ENCODE measurements at places on chromosomes 1 and 21.
A peak's percentile ranks its signal among the peaks of the same experiment; 100 is the strongest.

GRCh38 chr1:62352387-62352786 is 33.2 kb upstream of the KANK4 start:
- no peak for DNase-seq

- no peak for DNase-seq
Observed at GRCh38 chr1:195941314-195941713, 666.9 kb downstream of the KCNT2 start.

DNA sequence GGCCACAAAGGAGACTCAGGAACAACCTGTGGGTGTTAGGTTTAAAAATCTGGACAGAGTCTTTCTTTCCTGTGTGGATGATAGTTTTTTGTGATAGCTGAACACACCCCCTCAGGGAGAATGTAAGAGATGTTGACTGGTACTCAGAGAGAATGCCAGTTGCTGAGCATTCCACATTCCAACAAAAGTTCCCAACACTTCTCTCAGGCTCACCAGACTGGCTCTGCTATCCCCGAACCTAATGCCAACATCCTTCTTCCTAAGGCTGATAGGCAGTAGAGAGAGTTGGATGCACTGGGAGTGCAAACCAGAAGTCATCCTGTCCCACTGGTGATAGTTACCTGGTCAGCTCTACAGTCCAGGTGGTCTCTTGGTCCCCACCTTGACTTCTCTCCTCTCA is 28.7 kb upstream of the POU2F1 start:
- DNase-seq, result no peak

GRCh38 chr1:200198236-200198635 is 170.7 kb downstream of the NR5A2 start:
- no peak for DNase-seq

GRCh38 chr1:238642231-238642630 is 744.1 kb upstream of the CHRM3 start:
- no peak for DNase-seq

DNA sequence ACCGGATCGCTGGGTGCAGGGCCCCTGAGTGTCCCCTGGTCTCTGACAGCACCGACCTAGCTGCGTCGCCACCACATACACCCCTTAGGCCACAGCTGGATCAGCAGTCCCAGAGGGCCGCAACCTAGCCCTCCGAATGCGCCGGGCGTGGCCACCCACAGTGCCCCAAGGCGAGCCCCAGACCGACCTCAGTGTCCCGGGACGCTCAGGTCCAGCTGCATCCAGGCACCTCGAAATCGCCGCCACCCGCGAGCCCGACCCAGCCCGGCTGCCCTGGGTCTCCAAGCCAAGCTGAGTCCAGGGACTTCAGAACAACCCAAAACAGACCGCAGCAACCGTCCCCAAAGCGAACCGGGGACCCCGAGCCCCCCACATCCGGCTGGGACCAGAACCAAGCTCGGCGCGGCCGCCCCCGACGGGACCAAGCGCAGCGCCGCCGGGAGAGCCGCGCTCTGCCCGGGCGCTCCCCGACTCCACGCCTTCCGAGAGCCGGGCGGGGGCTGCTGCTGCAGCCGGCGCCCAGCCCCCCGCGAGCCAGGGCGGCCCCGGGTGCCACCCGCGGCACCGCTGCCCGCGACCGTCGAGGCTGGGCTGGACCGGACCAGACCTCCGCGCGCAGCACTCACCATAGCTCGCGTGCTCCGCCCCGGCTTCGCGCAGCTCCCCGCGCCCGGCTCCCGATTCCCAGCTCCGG is 54.6 kb upstream of the ECE1 start:
- DNase-seq, result no peak

- peak; percentile 74 for DNase-seq
Observed at GRCh38 chr1:118842452-118843201, 145.5 kb downstream of the TBX15 start.

DNA sequence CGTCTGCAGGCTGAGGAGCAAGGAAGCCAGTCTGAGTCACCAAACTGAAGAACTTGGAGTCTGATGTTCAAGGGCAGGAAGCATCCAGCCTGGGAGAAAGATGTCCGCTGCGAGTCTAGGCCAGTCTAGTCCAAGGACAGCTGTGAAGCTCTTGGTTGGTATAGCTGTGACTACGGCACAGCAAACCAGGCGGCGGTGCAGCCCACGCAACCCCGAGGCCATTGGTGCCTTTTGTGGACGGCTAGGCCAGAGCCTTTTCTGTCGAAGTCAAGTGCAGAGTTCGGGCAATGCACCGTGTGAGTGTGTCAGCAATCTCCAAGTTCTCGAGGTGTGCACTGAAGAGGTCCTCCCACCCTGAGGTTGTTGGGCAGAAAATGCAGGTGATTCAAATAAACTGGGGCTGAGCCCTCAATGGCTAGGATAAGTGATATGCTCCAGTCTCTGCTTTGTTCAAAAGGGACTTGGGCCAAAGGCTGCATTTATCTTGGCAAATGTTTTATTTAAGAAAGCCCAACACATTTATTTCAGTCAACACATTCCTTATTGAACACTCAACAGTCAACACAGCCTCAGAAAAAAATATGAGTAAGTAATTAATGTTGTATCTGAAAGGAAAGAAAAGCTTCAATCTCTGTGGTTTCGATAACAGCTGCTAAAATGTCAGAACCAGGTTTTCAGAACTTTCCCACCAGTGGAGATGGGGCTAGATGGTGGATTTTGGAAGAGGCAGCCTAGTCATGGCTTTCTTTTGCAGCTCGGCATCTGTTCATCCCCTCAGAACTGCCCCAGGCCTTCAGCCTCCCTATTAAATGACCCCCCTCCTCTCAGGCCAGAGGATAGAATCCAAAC is 78.1 kb upstream of the COX20 start:
- no peak for DNase-seq

- DNase-seq, result no peak
Observed at GRCh38 chr1:41498804-41499203, 14.3 kb upstream of the EDN2 start.

- no peak for DNase-seq
Observed at GRCh38 chr1:23118957-23119792, 49.5 kb downstream of the LUZP1 start.

- DNase-seq, result no peak
Observed at GRCh38 chr1:221069178-221069903, 190.1 kb downstream of the HLX start.

- DNase-seq, result no peak
Observed at GRCh38 chr1:229452956-229453801, 19.3 kb upstream of the ACTA1 start.

- no peak for DNase-seq
Observed at GRCh38 chr1:79638382-79638781, 631.9 kb upstream of the ADGRL4 start.

GRCh38 chr1:33382661-33383415 is 48.1 kb downstream of the PHC2 start:
- no peak for DNase-seq

DNA sequence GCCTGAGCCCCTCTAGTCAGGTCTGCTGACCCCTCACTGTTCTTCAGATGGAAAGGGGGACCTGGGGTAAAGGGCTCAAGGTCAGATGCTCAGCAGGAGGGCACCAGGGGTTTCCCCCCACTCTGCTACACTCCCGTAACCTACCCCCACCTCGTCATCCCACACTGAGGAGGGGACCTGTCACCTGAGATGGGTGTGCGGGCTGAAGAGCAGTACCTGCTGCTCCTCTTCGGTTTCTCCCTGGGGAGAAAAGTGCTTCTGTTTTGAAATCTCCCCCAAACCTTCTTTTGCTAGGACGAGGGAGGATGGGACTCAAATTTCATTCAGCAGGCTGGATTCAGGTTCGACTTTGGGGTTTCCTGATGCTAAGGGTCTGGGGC is 65.2 kb downstream of the SYT2 start:
- DNase-seq, result no peak

DNA sequence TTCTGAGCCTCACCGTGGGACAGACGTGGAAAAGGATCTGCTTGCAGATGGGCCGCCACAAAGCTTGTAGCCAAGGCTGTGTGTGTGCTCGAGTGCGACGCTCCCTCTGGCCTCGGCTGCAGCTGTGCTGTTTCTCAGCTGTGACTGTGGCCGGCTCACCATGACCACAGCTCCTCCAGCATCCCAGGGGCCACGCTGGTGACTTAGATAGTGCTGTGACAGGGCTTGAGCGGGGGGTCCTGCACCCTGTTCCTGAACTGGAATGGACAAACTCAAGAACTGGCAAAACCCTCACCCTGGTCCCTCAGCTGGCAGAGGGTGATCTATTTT is 17.4 kb upstream of the ACTRT2 start:
- DNase-seq, result no peak

- peak; percentile 52 for DNase-seq
Observed at GRCh38 chr21:44418108-44418875, 37.0 kb upstream of the LRRC3 start.

DNA sequence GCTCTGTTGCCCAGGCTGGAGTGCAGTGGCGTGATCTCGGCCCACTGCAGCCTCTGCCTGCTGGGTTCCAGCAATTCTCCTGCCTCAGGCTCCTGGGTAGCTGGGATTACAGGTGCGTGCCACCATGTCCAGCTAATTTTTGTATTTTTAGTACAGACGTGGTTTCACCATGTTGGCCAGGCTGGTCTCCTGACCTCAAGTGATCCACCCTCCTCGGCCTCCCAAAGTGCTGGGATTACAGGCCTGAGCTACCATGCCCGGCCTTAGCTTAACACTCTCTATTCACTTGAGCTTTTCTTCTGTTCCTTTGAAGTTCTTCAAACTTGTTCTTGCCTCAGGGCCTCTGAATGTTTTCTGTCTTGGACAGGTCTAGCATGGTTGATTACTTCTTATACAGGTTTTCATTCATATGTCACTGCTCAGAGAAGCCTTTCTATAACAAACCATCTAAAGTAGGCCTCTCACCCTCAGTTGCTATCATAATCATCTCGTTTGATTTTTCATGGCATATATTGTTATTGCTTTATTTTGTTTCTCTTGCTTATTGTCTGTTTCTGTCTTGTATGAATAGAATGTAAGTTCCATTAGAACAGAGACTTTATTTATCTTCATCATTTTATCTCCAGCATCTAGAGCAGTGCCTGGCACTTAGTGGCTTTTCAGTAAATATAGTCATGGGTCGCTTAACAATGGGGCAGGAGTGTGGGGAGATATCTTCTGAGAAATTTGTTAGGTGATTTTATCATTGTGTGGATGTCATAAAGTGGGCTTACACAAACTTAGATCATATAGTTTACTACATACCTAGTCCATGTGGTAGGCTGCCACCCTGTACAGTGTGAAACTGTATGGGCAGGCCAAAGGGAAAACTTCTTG is 12.1 kb downstream of the OSBPL9 start:
- DNase-seq, result no peak

DNA sequence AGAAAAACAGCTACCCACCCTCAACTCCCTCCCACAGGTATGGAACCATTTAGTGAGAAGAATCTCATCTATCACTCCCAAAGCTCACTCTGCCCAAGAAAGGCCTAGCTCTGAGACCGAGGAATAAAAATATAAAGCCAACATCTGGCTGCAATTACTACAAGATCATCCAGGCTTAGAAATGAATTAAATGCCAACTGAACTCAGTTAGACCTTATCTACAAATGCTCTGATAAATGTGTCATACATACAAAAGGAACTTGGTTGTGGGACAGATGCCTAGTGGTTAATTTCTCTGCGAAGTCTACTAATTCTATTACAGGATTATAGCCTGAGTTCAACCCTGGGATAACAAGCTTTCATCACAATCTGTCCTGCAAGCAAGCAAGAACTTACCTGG is 6.7 kb downstream of the ADIPOR1 start:
- DNase-seq, result no peak

GRCh38 chr1:1040004-1040991 is 20.4 kb downstream of the AGRN start:
- peak; percentile 86 for DNase-seq

Data from left forelimb (tissue), 1 donor.